ENCODE measurements at places on chromosomes 11 and 22.
A peak's percentile ranks its signal among the peaks of the same experiment; 100 is the strongest.

GRCh38 chr11:9951807-9952206 is 287.9 kb downstream of the SWAP70 start:
- DNase-seq = no peak

- no peak for DNase-seq
Measured at GRCh38 chr22:49608228-49608627, 219.4 kb downstream of the BRD1 start.

DNA sequence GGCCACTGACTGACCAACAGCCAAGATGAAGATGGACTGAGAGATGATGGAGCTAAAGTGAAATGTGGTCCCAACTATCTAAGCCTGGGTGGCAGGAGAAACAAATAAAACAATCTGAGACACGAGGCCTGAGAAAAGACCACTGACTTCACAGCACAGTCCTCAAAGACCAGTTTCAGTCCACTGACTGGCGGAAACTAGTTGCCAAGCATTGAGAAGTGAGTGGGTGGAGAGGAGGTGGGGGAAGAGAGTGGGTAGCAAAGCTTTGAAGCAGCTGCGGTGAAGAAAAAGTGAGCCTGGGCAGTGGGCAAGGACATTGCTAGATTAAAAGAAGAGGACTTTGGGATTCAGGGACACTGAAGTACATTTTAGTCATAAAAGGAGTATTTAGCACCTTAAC is 1.9 kb downstream of the MS4A1 start:
- DNase-seq = no peak

- DNase-seq = no peak
Measured at GRCh38 chr11:60658409-60658808, 41.0 kb upstream of the MS4A8 start.

GRCh38 chr22:43293259-43293654 is 49.9 kb downstream of the SCUBE1 start:
- DNase-seq = no peak

DNA sequence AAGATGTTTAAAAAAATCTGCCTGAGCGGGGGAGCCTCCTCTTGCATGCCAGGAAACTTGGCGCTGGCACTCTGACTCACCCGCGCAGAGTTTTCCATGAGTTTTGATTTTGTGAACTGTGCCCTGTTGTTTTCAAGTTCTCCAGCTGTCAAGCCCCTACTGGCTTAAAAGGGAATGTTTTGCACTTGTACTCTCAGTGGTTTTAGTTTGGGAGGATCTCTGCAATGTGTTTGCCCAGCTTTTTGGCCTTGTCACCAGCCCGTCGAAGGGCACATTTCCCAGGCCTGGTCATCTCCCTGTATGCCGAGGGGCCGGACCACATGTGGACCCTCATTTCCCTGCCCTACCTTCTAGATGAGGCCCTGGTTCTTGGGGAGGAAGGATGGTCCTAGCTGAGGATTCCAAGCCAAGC is 12.2 kb downstream of the MRGPRF start:
- peak; percentile 87 for DNase-seq

- DNase-seq = peak; percentile 61
Measured at GRCh38 chr22:23219822-23220484, 39.6 kb downstream of the BCR start.

GRCh38 chr11:74009675-74010305 is 905 bp upstream of the UCP3 start:
- DNase-seq = no peak

GRCh38 chr11:44777209-44778194 is 50.7 kb downstream of the TSPAN18 start:
- no peak for DNase-seq

DNA sequence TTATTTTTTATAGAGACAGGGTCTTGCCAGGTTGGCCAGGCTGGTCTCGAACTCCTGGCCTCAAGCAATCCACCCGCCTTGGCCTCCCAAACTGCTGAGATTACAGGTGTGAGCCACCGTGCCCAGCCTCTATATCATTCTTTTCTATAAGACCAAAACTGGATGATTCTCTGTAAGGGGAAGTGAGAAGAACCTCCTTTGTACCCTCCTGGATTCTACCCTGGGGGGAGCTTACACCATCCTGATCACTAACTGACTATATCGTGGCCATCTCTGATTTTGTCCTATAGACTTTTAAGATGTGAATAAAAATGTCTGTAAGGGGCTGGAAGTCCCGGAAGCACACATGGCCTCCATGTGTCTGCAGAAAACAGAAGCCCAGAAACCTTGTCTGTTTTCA is 9.1 kb downstream of the PIWIL4 start:
- DNase-seq = no peak

- no peak for DNase-seq
Measured at GRCh38 chr11:21069909-21070308, 400.5 kb downstream of the NELL1 start.

- DNase-seq = peak; percentile 9
Measured at GRCh38 chr11:68309621-68310185, 2.7 kb upstream of the LRP5 start.

DNA sequence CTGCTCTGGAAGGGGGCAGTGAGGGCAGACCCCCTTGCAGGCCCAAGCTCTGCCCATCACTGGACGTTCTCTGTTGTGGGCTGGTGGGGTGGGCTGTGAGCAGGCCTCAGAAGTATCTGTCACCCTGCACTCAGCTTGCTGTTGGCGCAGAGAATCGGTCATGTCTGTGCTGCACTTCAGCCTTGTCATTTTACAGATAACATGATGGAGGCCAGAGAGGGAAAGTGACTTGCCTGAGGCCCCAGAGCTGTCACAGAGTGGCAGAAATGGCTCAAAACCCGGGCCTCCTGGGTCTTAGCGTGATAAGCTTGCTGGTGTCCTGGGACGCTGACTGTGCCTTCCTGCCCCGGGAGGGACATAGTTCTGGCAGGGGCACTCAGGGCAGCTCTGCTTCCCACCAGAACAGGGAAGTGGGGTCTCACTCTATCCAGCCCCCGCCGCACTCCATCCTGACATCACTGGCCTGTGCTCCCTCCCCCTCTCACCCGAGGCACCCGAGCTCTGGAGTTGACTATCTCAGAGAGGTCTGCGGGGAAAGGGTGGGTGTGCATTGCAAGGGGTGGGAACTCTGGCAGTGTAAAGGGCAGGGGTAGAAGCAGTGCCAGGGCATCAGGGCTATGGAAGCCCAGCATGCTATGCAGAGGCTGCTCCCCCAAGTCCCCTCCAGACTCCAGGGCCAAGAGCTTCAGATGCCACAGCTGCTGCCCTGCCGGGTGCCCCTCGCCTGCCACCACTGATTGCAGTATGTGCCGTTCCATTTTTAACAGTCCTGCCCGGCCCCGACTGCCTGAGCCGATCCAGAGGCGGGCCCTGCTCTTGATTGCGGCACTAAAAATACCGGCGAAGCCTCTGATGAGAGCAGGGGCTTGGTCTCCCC is 50.4 kb upstream of the NECTIN1 start:
- DNase-seq = no peak

DNA sequence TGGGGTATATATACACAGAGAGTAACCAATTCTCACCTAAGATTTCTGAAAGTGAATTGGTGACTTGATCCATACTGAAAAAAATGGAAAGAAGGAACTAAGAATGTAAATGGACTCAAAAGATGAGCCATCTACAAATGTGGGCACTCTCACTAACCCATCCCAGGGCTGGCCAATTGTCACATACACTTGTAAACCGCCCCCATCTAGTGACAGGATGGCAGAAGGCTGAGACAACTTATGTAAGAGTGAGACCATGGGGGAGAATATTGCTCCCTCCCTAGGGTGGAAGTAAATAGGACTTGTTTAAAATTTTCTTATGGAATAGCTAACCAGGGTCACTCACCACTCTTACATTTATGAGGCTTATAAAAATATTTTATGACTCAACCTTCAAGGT is 377.1 kb upstream of the ISX start:
- no peak for DNase-seq

DNA sequence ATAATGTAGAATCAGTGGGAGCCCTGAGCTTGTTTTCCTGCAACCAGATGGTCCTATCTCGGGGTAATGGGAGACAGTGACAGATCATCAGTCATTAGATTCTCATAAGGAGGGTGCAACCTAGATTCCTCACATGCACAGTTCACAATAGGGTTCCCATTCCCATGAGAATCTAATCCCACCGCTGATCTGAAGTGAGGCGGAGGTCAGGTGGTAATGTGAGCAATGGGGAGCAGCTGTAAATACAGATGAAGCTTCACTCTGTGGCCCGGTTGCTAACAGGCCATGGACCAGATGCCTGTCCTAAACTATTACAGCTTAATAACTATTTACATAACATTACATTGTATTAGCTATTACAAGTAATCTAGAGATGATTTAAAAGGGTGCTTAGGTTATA is 17.0 kb downstream of the DIXDC1 start:
- DNase-seq = no peak

DNA sequence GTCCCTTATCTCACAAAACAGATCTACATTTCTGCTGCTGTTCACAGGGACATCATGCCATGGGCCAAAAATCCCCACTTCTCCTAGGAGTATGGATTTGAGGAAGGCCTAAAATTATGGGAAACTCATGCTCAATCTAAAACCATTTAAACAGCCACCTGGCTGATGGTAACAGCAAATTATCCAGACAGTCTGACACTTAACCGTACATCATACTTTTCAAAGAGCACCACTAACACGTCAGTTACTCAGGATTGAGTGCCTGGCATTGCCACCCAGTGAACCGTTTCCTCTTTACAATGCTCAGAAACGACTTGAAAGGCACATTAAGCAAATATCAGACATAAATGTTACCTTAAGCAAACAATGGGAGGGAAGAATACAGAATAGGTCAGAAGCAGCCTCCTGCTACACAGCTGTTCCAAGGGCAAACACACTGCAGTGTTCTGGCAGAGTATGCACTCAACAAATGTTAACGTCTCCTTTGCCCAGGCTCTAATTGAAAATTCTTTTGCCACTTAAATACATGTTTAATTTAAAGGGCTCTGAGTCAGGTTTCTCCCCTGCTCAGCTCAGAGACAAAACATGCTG is 18.8 kb upstream of the SLC36A4 start:
- no peak for DNase-seq

- no peak for DNase-seq
Measured at GRCh38 chr11:19985111-19985510, 175.2 kb downstream of the DBX1 start.

DNA sequence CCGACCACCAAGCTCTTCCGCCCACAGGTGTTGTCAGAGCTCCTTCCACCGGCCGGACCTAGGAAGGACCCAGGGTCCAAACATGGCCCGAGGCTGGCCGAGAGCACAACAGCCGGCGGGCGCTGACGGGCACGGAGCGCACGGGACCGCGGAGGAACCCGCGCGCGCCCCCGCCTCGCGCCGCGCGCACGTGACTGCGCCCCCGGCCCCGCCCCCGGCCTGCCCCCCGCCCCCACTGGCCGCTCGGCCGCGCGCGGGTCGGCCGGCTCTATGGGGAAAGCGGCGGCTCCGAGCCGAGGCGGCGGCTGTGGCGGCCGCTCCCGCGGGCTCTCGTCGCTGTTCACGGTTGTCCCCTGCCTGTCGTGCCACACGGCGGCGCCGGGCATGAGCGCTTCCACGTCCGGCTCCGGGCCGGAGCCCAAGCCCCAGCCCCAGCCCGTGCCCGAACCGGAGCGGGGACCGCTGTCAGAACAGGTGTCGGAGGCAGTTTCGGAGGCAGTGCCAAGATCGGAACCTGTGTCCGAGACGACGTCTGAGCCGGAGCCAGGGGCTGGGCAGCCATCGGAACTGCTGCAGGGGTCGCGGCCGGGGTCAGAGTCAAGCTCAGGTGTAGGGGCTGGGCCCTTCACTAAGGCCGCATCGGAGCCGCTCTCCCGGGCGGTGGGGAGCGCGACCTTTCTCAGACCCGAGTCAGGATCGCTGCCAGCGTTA is at the start of gene OSBP2:
OSBP2 (plus strand) TSS at position 235 of the 711 bp plus-strand sequence; CDS start at position 271, 36 bp downstream.
- DNase-seq = no peak

DNA sequence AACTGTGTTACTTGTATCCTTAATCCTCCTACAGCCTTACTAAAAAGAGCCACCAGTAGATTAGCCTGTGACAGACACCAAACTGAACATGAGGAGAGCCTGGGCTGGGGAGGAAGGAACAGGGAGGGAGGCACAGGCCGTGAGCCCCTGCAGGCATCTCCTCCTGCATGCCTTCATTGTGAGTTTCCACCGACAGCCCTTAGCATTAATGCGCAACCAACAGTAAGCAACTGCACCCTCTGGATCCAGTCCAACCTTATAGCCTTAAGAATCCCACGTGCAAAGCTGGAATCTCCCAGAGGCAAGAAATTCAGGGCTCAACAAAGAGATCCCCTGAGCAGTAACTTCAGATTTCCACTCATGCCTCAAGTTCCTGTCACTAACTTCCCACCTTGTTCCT is 84.6 kb downstream of the ETS1 start:
- peak; percentile 96 for DNase-seq

DNA sequence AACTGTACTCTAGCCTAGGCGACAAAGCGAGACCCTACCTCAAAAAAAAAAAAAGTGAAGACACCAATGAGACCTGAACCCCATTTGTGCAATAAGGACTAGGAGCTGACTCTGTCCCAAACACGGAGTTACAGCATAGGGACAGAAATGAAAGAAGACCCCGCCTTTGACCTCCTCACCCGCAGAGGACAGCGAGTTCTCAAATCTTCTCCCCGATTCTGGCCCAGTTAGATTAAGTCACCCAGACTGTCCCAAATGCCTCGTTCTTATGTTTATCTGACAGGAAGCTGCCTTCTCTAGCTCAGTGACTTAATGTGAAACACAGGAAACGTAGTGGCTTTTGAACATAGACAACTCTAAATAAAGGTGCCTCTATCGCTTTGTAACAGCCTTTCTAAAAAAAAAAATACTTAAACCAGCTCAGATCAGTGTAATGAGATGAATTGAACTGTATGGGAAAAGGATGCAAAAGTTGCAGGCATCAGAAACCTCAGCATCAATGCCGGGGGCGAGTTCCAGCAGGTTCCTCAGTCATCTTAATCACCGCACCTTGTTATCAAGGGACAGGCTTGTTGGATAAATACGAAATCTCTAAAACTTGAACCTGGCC is 10.6 kb downstream of the MYH9 start:
- DNase-seq = no peak

GRCh38 chr11:109405671-109406070 is 16.3 kb upstream of the C11orf87 start:
- DNase-seq = peak; percentile 73

GRCh38 chr22:37190262-37190780 is 2.3 kb upstream of the C1QTNF6 start:
- no peak for DNase-seq

- peak; percentile 91 for DNase-seq
Measured at GRCh38 chr11:16338393-16338792, 18.0 kb downstream of the SOX6 start.

DNA sequence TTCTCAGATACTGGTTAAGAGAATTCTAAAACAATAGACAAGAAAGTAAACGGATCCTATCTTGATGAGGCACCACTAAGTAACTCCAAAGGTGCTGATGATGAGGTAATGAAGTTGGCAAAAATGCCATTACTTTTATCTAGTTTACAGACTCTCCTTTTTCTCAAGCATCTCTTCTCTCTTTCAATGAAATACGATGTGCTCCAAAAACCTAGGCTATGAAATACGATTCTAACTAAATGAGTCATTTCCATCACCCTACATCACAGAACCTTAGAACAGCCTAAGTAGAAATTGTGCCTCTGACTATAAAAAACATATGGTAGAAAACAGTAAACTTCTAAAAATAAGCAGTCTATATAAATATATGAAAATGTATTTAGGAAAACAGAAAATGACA is 58.9 kb upstream of the ARHGAP32 start:
- DNase-seq = peak; percentile 56
